Fibroblast of skin of left quadriceps (primary cell): ENCODE measurements at places on chromosomes 12 and 14.

- DNase-seq, result no peak
Observed at GRCh38 chr12:1949771-1950470, 31.5 kb upstream of the CACNA2D4 start.

DNA sequence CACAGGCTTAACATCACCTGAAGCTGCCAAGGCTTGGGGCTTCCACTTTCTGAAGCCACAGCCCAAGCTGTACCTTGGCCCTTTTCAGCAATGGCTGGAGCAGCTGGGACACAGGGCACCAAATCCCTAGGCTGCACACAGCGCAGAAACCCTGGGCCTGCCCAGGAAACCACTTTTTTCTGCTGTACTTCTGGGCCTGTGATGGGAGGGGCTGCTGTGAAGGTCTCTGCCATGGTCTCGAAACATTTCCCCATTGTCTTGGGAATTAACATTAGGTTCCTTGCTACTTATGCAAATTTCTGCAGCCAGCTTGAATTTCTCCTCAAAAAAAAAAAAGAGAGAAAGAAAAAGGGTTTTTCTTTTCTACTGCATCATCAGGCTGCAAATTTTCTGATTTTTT is 219.1 kb downstream of the RPL10L start:
- DNase-seq, result no peak

DNA sequence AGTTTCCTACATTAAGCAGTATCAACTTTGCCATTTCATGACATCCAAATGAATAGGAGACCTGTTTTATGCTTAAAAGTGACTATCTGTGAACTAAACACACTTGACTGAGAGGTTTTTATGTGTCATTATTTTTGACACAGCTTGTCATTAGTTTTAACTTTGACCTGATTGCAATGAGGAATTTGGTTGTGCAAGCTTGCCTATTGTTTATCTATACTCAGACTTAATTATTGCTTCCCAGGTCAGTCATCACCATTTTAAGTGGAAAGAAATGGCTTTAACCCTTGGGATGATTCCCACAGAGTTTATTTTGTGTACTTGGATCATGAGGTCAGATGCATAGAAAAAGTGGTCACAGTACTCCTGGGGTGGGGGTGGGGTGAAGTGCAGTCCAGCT is 171.0 kb upstream of the PRICKLE1 start:
- DNase-seq, result no peak

DNA sequence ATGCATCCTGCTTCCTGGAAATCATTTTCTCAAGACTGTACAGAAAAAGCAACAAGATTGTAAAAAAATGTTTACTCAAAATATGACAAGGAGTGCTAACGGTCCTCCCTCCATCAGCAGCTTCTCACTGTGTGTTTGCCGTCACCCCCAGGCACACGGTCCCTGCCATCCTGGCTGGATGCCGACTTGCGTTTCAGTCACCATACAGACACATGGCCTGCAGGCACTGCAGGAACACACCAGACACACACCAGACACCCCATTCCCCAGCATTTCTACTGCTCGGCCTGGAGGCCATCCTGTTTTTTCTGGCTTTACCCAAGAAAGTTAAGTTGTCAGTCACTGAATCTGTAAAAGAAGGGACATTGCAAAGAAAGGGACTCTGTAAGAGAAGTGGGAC is 10.8 kb downstream of the KCNK10 start:
- no peak for DNase-seq

GRCh38 chr12:63948211-63948610 is 103.7 kb downstream of the SRGAP1 start:
- no peak for DNase-seq

- no peak for DNase-seq
Observed at GRCh38 chr12:93839064-93839463, 161.9 kb downstream of the CRADD start.

DNA sequence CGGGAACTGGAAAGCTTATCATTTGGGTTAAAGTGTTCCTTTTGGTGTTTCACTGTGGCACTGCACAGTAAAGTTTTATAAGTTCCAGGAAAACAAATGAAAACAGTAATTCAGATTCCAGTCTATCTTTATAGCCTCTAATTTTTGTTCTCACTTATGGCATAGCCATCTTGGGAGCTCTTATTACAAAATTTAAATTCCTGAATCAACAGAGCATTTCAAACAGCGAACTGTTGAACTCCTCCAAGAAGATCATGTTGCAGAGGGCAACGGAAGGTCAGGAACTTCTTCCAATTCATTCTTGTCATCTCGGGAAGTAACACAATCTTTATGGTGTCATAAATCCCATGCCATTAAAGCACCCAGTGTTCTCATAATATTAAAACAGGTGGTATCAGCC is 229.1 kb downstream of the KCNC2 start:
- DNase-seq, result no peak

- no peak for DNase-seq
Observed at GRCh38 chr14:92902191-92902590, 20.8 kb upstream of the CHGA start.

GRCh38 chr14:64998455-64998931 is 11.8 kb downstream of the FNTB start:
- no peak for DNase-seq

DNA sequence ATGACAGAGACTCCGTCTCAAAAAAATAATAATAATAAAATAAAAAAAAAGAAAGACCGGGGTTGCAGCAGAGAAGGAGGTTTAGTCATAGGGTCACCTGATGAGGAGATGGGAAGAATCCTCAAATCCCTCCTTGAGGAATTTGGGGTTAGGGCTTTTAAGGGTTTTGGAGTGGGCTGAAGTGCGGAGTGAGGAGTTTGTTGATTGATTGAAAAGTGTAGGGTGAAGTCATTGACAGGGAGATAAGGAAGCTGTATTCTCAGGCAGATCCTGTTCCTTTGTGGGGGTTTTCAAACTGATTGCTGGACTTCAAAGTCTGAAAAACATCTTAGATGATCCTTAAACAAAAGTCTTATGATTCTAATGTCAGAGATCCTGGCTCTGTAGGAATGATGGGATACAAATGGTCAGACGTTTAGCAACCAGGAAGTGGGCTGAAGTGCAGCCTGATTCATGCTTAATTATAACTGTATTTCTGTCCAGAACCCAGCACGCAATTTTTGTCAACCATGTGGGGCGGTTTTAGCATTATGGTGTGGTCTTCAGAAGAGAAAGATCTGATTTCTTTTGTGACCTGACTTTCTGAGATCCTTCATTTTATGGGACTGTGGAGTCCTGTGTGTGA is 16.0 kb downstream of the FNTB start:
- no peak for DNase-seq

- no peak for DNase-seq
Observed at GRCh38 chr12:92571169-92571568, 131.6 kb upstream of the PLEKHG7 start.

DNA sequence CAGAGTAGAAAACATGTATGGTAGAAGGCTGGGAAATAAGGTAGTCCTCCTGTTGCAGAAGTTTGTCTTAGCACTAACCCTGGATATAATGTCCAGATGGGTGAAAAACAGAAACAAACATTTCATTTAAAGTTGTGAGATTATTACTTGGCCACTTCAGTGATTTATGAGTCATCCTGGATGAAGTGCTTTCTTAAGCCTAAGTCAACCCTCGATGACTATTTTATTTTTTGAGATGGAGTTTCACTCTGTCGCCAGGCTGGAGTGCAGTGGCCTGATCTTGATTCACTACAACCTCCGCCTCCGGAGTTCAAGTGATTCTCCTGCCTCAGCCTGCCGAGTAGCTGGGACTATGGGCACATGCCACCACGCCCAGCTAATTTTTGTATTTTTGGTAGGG is 10.2 kb downstream of the DLST start:
- DNase-seq, result no peak
